Panc1 (cell line): ENCODE measurements at places on chromosomes 1 and 21. TPM values are rescaled to one million over a fixed set of nuclear protein-coding genes. Genes with fewer than 3 reads are reported as not detected.

NEK2 gene
- 34.4 TPM for total RNA-seq

PLEKHA6 gene
- total RNA-seq = 5.5 TPM

GRCh38 chr1:163049296-163049695 lies 19.9 kb upstream of the RGS4 start:
- DNase-seq = no peak

DNA sequence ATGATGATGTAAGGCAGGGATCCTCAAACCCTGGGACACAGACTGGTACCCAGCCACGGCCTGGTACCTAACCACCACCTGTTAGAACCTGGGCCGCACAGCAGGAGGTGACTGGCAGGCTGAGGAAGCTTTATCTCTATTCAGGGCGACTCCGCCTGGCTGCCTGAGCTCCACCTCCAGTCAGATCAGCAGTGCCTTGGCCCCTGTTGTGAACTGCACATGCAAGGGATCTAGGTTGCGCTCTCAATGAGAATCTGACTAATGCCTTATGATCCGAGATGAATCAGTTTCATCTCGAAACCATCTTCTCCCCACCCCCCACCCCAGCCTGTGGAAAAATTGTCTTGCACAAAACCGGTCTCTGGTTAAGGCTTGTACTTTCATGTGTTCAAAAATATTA lies 4.2 kb downstream of the RNPC3 start:
- DNase-seq = no peak
